ENCODE measurements at places on chromosomes 7 and 10.

DNA sequence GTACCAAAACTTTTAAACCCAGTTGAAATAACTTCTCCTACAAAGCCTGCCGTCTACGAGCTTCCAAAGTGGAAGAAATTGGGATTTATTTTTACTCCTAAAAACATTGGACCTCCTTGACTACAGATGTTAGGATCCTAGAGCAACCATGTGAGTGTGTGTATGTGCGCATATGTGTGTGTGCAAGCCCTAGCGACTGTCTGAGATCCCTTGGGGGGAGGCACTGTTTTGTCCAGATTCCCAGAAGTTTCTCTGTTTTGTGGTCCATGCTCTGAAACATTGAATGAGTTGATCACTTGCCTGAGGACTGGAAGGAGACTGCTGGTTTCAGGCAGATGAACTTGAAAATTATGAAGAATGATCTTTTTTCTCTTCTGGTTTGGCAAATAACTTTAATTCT, 312.3 kb upstream of the ZNF32 start:
- DNase-seq, result no peak

- DNase-seq, result no peak
Measured at GRCh38 chr10:113049881-113050280, 99.8 kb downstream of the TCF7L2 start.

- no peak for DNase-seq
Measured at GRCh38 chr10:2933924-2934323, 133.4 kb upstream of the PFKP start.

DNA sequence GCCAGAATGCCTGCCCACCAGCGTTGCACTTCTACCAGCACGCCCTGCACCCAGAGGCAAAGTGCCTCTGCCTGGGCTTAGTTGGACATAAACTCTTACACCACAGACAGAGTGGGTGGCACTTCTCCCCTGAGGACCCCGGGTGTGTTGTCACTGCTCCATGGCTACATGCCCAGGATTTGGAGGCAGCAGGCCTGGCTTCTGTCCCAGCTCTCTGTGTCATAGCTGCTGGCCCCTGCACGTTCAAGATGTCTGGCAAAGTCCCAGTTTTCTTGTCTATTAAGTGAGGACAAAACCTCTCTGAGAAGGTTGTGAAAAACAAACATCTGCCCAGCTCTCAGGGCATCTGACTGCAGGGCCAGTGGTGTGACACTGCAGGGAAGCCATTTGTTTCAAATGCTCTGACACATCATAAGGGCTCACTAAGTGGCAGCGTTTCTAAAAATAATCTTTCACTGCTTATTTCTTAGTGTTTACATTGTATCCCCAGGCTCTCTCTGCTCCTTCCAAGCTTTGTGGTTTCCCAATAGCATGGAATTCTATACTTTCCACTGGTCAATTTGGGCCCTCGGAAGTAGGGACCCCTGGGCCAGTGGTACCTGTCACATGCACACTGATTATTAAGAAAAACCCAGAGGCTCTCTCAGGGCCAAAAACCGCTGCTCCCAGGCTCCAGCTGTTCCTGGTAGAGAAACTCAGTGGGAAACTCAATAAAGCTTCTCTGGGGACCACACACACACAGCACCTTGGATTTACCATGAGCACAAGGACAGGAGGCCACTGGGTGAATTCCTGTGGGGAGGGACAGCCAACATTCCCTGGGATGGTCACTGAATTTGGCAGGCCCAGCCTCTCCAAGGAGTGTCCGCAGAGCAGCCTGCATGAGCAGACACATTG, 86.2 kb upstream of the ANLN start:
- no peak for DNase-seq

GRCh38 chr10:125137601-125138438, 22.5 kb downstream of the CTBP2 start:
- no peak for DNase-seq

- no peak for DNase-seq
Measured at GRCh38 chr7:73985737-73986141, 42.2 kb upstream of the ELN start.

DNA sequence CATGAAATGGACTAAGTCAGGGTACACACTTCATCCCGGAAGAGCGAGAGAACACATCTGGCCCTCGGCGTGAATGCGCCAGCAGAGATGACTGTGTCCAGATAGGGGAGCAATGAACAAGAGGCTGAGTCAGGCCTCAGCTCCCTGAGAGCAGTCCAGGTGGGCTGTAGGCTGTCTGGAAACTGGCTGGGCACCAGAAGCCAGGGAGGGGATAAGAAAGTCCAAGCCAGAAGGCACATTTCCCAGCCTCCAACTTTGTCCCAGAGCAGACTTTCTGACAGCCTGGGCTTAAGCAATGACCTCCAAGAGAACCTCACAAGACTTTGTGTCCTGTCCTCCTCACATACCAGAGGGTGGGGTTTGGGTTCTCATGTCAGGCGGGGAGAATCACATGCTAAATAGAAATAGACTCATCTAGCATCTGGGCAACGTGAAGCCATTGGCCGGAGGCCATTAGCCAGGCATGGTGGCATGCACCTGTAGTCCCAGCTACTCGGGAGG, 157.2 kb downstream of the ARHGAP12 start:
- DNase-seq, result no peak

GRCh38 chr10:91617072-91617609, 15.7 kb downstream of the PPP1R3C start:
- no peak for DNase-seq

- DNase-seq, result no peak
Measured at GRCh38 chr7:144391823-144392255, 11.7 kb downstream of the NOBOX start.

DNA sequence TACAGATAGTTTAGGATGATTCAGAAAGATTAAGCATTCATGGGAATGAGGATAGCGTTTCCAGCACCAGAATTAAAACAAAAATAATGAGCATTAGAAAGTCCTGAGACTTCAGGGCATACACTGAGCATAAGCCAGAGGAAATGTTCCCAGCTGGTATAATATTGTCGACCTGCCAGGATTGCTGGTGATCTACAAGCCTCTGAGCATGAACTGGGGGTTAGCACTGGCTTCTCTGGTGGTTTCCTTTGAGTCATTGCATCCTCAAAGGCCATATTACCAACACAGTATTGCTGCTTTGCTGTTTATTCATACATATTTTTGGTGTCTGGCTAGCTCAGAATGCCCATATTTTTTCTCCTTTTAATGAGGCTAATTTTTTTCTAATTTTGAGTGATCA, 10.7 kb upstream of the ATRNL1 start:
- DNase-seq, result no peak

DNA sequence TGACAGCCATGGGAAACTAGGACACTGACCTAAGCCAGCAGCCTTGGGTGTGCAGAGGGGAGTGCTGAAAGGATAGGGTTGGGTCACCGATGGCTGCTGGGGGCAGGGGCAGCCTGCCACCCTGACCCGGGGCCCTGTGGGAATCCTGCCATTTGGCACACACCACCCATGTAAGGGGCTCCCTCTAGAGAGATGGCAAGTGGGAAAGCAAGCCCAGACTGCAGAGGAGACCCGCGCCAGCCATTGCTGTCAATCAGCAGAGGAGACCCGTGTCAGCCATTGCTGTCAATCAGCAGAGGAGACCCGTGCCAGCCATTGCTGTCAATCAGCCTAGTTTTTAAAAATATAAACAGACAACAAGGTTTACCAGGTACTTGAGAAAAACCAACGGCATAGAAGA, 27.4 kb upstream of the PRKAG2 start:
- DNase-seq, result no peak

- no peak for DNase-seq
Measured at GRCh38 chr7:16299853-16300252, 121.5 kb downstream of the CRPPA start.

GRCh38 chr7:151291206-151291605, 42.7 kb upstream of the SMARCD3 start:
- no peak for DNase-seq

GRCh38 chr10:5589011-5589660, 64.4 kb downstream of the CALML3 start:
- no peak for DNase-seq

DNA sequence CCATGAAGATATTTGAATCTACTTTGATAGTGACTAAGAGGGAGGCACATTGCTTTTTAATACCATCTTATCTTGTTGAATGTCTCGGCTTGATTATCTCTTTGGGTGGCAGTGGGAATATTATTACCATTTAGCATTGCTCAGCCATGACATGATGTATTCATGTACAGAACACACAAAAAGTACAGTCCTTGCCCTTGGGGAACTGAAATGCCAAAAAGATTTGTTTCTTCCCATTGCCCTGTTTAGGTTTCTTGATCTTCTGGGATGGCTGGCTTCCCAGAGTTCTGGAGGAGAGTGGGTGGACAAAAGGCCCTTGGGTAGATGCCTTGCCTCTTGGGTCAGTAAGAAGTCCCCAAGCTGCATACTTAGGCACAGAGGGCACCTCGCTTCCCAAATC, 23.8 kb downstream of the SUFU start:
- no peak for DNase-seq

DNA sequence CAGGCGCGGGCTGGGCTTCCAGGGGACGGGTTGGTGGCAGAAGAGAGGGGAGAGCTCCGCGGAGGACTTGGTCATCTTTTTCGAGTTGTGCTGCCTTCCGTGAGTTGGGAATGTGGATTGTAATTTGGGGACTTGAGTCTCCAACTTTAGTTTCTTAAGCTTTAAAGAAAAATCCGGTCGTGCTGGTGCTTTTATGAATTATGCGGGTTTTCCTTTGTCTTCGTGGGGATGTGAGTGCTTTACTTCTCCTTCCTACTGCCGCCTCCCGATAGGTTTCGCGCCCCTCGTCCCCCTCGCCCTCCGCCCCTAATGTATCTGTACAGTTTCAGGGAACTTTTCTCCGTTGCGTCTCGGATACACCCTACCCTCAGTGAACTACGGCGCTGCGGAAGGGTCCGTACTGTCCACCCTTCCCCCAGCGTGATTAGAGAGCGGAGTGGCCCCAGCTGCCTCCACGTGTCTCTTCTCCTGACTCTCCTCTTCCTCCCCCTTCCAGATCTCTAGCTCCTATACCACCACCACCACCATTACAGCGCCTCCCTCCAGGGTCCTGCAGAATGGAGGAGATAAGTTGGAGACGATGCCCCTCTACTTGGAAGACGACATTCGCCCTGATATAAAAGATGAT, 649 bp downstream of the SCD start:
- no peak for DNase-seq

DNA sequence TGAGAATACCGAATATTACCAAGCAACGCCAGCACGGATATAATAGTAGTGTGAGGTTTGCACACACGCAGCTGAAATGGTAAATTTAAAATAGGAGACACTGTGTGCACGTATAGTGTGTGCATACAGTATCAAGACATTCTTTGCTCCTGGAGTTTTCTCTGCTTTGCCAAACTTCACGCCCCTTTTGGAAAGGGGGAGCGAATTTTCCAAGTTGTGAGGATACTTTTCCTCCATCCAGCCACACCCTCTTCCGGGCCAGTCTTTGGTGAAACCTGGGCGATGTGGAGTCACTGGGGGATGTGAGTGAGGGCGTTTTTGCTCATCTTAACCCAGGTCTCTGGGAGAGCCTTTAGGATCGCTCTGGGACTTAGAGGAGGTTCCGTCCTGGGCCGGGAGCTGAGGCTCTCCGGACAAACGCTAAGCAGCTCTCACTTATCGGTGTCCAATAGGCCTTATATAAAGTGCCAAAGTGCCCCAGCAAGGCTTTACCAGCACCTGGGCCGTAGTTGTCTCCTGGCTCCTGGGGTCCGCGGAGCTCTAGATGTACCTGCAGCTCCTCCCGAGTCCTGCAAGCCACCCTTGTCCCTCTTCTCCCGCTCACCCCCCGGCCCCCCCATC, 160.0 kb upstream of the MKI67 start:
- DNase-seq, result no peak

DNA sequence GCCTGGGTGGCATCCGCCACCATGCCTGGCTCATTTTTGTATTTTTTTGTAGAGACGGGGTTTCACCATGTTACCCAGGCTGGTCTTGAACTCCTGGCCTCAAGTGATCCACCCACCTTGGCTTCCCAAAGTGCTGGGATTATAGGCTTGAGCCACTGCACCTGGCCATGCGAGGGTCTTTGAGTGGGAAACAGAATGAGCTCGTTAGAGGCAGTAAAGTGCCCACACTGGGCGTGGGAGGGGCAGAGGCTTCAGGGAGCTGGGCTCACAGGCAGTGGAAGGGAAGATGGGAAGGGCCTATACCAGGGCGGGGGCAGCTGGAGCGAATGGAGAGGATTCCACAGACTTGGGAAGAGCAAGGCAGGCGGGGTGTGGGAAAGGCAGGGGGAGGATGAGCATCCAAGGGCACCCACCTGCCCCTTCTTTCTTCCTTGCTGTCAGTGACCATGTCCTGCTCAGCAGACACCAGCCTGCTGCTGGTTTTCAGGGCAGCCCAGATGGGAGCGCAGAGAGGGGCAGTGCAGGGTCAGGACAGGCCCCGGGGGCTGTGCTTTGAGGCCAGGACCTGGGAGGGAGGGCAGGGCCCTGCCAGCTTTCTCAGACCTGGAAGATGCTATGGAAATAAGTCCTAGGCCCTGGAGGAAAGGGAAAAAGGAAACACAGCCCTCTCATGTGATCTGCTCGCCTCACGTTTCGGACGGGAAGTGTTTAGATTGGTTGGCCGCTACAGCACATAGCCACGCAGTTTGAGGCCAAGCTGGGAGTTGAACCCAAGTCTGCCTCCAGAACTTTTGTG, 4.2 kb downstream of the FZD9 start:
- no peak for DNase-seq

DNA sequence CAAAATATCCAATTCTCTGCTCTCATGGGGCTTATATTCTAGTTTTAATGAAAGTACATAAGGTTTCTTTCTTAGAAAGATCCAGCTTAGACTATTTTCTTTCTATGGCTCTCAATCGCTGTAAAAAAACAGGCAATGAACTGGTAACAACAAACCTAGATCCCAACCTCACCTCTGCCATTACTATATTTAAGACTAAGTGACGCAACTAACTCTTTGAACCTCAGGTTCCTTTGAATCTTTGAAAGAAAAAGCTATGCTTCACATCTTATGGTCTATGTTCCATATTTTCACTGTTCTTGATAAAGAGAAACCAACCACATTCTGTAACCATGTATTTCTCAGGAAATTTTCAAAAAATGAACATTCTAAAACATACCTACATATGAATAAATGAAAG, 88.5 kb downstream of the ELAPOR2 start:
- DNase-seq, result no peak

- no peak for DNase-seq
Measured at GRCh38 chr7:44547536-44548231, 6.6 kb upstream of the NPC1L1 start.

- DNase-seq, result no peak
Measured at GRCh38 chr10:15348579-15348978, 22.5 kb downstream of the FAM171A1 start.

- peak; percentile 57 for DNase-seq
Measured at GRCh38 chr7:150974468-150975391, 3.4 kb downstream of the KCNH2 start.

GRCh38 chr7:106792233-106792926, 72.7 kb upstream of the PIK3CG start:
- DNase-seq, result no peak
